ENCODE measurements at places on chromosomes 12 and 14.

GRCh38 chr12:123608182-123608581 lies 6.3 kb downstream of the DDX55 start:
- DNase-seq = no peak

DNA sequence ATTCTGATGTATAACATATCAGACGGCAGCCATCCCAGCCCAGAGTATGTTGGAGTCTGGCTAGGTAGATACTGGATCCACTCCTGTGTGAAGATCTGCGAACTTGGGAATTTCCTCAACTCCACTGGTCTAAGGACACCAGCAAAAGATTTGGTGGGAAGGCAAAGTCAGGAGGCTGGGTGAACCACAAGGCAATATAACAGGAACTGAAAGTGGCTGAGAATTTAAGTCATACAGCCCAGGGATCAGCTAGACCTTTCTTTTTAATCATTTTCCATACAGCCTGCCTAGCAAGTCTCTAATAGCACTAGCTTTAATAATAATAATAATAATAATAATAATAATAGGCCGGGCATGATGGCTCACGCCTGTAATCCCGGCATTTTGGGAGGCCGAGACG lies 34.8 kb downstream of the BRAP start:
- no peak for DNase-seq

DNA sequence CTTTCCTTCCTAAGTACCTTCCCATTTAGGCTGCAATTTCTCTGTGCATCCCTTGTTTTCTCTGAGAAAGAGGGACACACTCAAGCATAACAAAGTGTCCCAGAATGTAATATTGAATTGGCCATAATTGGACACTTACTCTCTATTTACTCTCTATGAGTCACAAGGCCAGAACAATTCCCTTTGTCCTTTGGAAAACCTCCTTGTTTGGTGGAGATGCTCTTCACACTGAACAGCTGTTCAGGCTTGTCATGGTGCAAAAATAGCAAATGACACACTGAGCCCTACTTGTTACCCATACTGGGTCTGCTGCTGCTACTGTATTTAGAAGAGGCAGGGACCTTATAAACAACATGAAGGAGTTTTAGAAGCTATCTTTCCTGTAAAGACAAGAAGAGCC lies 1590.5 kb upstream of the TMEM132C start:
- no peak for DNase-seq

DNA sequence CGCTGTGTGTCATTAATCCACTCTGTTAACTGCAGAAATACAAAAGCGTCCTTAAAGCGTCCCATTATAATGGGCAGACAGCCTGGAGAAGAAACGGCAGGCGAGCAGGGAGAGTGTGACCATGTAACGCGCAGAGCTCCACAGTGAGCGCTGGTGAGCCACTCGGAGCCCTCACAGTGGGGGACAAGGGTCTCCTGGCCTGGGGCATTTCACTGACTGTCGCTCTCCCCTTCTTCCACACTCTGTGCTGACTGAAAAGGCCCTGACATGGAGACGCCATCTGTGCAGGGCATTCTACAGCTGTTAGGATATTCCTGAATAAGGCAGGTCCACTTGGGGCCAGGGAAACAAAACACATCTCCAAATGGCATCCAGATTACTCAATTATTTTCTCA lies 24.2 kb downstream of the CCDC92 start:
- no peak for DNase-seq

DNA sequence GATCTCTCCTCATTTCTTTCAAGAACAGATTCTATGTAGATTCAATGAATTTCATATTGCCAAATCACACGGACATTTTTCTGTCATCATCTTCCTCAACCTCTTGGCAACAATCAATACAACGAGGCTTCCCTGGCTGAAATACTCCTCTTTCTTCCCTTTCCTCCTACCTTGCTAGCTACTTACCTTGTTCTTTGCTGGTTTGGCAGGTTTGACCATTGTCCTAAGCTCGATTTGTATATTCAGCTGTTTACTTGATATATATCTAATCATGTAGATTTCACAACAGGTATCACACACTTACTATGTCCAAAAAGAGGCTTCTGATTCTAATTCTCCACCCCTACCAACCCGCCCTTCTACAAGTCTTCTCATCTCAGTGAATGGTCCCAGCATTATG lies 23.6 kb downstream of the NDUFA12 start:
- no peak for DNase-seq

DNA sequence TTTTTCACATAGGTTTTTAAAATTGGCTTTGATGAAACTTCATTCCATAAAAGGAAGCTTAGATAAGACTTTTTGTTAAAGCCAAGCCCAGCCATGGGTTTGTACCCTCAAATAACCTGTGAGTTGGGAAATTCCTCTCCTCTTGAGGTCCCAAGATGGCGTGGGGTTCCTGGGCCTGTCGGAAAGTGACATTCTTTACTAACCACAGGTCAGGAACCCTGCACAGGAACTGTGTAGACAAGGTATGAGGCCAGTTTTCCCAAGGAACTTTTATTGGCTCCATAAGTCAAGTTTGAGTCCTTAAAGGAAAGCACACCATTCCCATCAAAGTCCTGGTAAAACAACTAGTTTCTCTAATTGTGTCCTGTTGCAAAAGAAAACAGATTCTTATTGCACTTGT lies 65.0 kb upstream of the AMN start:
- no peak for DNase-seq

- DNase-seq = no peak
These were observed 57.9 kb downstream of the SLCO1A2 start for GRCh38 chr12:21276826-21277225.

DNA sequence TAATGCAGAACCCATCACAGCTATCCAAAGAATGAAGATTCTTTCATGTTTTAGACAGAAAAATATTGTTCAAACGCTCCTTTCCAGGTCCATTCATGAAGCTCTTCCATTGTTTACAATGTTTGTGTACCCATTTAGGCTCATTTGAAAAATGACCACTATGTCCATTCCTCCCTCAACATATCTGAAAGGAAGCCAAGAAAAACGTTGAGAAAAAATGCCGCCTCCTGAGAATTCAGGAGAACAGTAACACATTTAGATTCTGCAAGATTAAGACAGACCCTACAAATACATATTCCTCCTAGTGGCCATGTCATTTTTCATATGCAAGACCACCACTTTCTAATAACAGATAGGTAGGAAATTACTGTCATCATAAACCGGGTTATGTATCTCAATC lies 124.4 kb downstream of the SLC25A21 start:
- no peak for DNase-seq

GRCh38 chr12:105057174-105057573 lies 27.1 kb downstream of the ALDH1L2 start:
- no peak for DNase-seq

DNA sequence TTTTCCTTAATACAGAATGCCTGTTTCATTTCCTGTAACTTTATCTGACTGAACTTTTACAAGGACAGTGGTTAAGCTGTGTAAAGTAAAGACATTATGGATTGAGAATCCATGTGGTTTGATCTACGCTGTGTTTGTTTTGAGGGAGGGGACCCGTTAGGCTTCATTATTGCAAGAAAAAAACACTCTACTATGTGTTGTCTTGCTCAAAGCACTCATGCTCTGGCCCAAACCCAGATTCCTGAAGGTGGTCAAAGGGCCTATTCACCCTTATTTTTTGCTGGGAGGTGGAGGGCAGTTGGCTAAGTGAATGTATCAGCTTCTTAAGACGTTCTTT lies 11.9 kb downstream of the RNF10 start:
- no peak for DNase-seq

GRCh38 chr14:84806622-84807021 lies 723.3 kb upstream of the FLRT2 start:
- DNase-seq = no peak

DNA sequence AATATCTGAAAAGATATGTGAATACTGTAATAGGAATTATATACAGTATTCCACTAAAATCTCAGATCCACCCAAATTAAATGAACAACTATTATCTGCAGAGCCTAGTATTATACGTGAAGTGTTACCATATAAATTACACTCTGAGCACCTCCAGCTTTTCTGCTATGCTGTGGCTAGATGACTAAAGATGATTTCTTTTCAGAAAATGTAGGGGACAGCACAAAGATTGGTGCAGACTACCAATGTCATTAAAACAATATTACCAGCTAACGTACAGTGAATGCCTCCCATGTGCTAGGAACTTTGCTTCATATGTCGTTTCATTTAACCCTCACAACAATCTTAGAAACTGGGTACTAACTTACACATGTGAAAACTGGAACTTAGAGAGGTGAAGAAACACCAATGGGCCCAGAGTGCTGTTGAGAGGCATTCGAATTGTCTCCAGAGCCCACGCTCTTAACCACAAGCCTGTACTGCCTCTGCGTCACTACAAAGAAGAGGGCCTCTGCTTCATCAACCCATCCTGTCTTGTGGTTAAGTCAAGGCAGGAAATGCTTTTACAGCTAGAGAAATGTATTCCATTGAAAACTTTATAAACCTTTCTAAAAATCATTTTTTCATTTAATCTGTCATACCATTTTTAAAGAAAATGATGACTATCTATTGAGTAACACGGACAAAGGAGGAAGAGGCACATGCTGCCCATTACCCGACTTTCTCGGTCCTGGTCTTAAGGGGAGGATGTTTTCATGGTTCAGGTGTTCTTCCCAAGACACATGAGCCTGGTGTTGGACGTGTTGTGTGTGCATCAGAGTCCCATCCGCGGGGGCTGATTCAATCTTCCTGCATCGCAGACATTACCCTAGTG lies 1.3 kb downstream of the GPR65 start:
- no peak for DNase-seq

DNA sequence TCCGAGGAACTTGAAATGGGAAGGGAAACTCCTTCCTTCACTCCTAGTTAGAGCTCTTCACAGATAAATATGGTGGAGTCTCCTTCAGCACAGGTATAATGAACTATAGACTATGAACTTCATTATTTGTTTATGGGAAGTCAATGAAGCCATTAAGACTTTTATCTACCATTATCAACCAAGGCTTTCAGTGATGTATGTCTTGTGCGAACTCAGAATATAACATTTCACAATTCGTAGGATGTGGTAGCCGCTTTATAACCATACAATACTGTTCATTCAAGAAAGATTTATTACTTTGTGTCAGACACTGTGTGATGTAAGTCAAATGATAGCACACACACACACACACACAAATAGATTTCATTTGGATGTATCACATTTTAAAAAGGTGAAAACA lies 24.8 kb upstream of the ETNK1 start:
- no peak for DNase-seq

DNA sequence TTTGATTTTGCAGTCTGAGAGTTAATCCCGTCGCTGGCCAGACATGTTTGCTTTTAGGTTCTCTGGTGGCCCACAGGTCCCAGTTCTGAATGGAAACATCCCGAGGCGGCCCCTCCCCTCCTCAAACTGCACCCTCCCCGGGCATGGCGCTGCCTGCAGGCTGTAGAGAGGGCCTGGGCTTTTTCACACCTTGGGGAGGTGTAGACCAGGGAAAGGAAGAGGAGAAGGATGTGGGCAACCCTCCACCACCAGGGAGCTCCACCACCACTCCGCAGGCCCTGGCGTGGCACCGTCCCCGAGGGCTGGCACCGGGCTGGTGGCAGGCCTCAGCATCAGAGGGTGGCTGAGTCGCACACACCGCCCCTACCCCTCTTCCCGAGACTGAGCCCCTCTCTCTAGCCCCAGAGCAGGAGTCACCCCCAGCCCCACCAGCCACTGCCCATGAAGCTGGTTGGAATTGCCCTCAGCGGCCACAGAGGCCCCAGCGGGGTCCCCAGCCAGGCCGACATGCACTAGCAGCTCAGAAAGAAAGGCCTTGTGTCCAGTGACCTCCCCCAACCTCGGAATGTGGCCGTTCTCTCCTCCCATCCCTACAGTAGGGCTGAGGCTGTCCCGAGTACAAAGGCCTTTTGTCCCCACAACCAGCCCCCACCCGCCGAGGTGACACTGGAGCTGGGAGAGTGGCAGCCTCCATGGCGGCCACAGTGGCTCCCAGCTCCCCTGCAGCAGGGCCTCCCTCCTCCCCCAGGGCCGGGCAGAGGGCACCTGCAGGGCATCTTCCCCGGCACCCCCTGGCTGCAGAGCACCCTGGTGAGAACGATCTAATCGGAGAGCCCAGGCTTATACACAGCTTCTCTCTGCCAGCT lies 23.5 kb upstream of the INF2 start:
- no peak for DNase-seq

- no peak for DNase-seq
These were observed 7.9 kb upstream of the GPR132 start for GRCh38 chr14:105072892-105073719.

DNA sequence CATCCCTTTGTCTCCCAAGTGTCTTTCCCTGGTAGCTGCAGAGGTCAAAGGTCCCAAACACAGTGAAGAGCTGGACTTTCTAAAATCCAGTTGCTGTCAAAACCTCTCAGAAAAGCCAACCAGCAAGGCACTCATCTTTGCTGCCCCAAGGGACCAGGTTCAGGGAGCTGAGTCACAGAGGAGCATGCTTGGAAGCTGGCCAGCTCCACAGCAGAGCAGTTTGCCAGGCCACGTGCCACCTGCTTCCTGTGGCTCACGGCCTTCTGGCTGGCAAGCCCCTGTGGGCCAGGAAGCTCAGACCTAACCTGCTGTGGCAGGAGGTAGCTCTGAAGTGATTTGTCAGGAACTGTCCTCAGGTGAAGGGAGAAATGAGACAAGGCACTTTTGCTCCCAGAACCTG lies 3.6 kb downstream of the ISCU start:
- peak; percentile 93 for DNase-seq

GRCh38 chr14:105203057-105203531 lies 22.0 kb upstream of the NUDT14 start:
- DNase-seq = peak; percentile 28

GRCh38 chr14:65804439-65805112 lies 392.0 kb downstream of the FUT8 start:
- no peak for DNase-seq
